ENCODE measurements at places on chromosomes 4 and X. TPM values are rescaled to one million over a fixed set of nuclear protein-coding genes. Genes with fewer than 3 reads are reported as not detected.

Gene PLS3
- 0.99 TPM for total RNA-seq

DNA sequence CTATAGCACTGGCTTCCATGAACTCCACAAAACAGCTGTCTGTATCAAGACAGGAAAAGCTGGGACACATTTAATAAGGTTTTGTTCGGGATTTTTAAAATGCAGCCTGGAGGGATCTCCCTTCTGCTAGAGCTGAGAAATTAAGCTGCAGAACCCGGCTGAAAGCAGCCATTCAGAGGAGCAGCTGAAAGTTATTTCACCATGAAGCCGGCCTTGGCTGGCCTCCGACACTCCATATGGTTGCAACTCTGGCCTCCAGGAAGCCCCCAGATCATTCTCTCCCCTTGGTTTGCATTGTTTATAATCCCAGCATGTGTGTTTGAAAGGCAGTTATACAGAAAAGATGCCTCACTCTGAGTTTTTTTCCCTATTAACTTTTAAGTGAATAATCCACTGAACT, 239.4 kb downstream of the SPATA18 start:
- no peak overlapping the region for H3K27ac ChIP-seq
- H3K36me3 ChIP-seq, result no peaks in the 10 kb centered on the region
- no peaks in the 10 kb centered on the region for H3K4me1 ChIP-seq
- no peak overlapping the region for H3K4me3 ChIP-seq
- H3K27me3 ChIP-seq, result no peaks in the 10 kb centered on the region
- DNase-seq, result no peak

DNA sequence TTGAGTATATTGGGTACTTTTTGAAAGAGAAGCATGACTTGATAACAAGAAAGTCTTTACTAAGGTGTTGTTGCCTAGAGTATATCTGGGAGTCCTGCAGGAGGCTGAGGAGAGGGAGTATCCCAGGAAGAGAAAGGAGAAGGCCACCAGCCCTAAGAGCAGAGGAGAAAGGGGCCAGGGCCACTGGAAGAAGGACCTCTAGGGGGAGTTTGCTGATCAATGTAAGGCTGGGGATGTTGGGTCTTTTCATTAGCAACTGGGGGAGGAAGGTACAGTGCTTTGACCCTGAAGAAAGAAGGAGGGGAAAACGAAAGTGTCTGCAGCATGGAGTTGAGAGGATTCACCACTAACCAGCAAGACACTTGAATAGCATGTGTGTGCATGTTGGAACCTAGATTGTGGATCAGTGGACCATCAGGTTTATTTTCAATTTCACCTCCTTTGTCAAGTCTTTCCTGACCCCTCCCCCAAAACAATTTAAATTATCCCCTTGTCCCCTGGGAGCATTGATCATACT, 4.5 kb downstream of the SMIM9 start:
- no peak for DNase-seq
- H3K27ac ChIP-seq, result peak overlapping the region; percentile 32
- no peak overlapping the region for H3K4me3 ChIP-seq
- H3K4me1 ChIP-seq, result peaks cover 6% of the 10 kb centered on the region
- H3K36me3 ChIP-seq, result no peaks in the 10 kb centered on the region

- no peaks in the 10 kb centered on the region for H3K27me3 ChIP-seq
- no peaks in the 10 kb centered on the region for H3K36me3 ChIP-seq
- no peak for DNase-seq
- H3K27ac ChIP-seq, result no peak overlapping the region
- no peaks in the 10 kb centered on the region for H3K4me1 ChIP-seq
Measured at GRCh38 chrX:125627676-125628075, 308.0 kb downstream of the TEX13C start.

- DNase-seq, result no peak
- no peaks in the 10 kb centered on the region for H3K36me3 ChIP-seq
- no peak overlapping the region for H3K27ac ChIP-seq
Measured at GRCh38 chr4:12296366-12296765, 867.7 kb upstream of the HS3ST1 start.

DNA sequence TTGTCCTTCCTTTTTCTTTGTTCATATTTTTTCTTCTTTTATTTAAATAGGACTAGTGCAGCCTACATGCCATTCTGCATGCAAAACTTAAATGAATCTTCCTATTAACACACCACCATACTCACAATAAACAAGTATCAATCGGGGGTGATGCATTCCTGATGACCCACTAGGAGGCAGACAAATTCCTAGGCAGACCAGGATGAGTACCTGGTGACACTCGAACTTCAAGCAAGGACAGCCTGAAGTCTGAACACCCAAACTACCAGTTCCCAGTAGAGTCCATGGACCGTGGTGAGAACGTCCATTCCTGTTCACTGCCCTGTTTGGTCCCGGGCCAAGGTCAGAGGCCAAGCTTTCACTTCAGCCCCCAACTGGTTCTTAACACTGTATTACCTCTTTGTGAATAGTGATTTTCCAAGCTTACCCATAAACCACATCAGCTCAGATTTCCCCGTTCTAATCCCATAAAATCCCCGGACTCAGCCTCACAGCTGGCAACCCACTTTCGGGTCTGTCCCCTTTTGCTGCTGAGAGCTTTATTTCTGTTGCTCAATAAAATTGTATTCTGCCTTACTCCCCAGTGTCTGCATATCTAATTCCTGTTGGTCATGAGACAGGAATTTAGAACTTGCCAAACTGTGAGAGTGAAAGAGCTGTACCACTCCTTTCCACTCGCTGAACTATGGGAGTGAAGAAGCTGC, 1286.6 kb downstream of the FSTL5 start:
- H3K27ac ChIP-seq, result no peak overlapping the region
- no peaks in the 10 kb centered on the region for H3K27me3 ChIP-seq
- peaks cover 2% of the 10 kb centered on the region for H3K36me3 ChIP-seq
- H3K4me3 ChIP-seq, result no peak overlapping the region
- DNase-seq, result no peak
- H3K4me1 ChIP-seq, result no peaks in the 10 kb centered on the region

DNA sequence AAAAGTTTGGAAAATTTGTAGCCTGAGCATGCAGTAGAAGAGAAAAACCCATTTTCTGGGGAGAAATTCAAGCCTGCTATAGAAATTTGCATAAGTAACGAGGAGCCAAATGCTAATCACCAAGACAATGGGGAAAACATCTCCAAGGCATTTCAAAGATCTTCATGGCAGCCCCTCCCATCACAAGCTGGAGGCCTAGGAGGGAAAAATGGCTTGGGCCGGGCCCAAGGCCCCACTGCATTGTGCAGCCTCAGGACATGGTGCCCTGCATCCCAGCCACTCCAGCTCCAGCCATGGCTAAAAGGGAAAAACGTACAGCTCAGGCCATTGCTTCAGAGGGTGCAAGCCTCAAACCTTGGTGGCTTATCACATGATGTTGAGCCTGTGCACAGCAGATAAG, 87.7 kb downstream of the SHROOM4 start:
- no peak overlapping the region for H3K27ac ChIP-seq
- H3K4me3 ChIP-seq, result no peak overlapping the region
- H3K27me3 ChIP-seq, result peaks cover 31% of the 10 kb centered on the region
- no peaks in the 10 kb centered on the region for H3K36me3 ChIP-seq
- no peak for DNase-seq

GRCh38 chr4:75126058-75126457, 193.1 kb downstream of the PARM1 start:
- H3K36me3 ChIP-seq, result no peaks in the 10 kb centered on the region
- H3K27me3 ChIP-seq, result no peaks in the 10 kb centered on the region
- no peak overlapping the region for H3K27ac ChIP-seq
- H3K4me3 ChIP-seq, result no peak overlapping the region

- no peaks in the 10 kb centered on the region for H3K4me1 ChIP-seq
- no peak overlapping the region for H3K27ac ChIP-seq
- peaks cover 8% of the 10 kb centered on the region for H3K27me3 ChIP-seq
- H3K36me3 ChIP-seq, result no peaks in the 10 kb centered on the region
- no peak overlapping the region for H3K4me3 ChIP-seq
- no peak for DNase-seq
Measured at GRCh38 chr4:20621476-20621875, 78.8 kb upstream of the PACRGL start.

DNA sequence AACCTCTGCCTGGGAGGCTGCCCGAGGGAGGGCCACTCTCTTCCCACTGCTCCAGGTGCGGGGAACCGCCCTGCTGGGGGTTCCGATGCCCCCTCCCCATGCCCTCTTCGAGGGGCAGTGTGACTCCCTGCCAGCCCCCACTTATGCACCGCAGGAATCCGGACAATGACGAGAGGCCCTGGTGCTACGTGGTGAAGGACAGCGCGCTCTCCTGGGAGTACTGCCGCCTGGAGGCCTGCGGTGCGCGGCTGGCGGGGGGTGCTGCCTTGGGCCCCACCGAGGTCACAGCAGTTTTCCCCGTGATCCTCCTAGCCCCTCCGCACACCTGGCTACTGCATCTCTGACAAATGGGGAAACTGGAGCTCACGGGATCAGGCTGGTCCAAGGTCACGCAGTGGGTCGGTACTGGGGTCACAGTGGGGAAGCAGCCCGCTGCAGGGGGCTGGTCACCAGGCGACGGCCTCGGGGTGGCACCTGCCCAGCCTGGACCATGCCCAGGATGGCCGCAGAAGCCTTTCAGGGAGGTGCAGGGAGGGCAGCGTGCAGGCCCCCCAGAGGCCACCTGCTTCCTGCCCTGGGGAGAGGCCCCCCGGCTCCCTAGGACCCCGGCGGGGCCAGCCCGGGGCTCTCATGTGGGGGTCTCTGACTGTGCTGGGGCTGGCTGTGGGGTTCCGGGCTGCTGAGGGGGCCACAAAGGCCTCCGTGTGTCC, 3.5 kb downstream of the HGFAC start:
- no peaks in the 10 kb centered on the region for H3K36me3 ChIP-seq
- no peaks in the 10 kb centered on the region for H3K4me1 ChIP-seq
- H3K4me3 ChIP-seq, result no peak overlapping the region

- no peaks in the 10 kb centered on the region for H3K27me3 ChIP-seq
- no peak overlapping the region for H3K27ac ChIP-seq
- H3K4me1 ChIP-seq, result peaks cover 4% of the 10 kb centered on the region
- no peak overlapping the region for H3K4me3 ChIP-seq
- no peaks in the 10 kb centered on the region for H3K36me3 ChIP-seq
Measured at GRCh38 chr4:40482985-40483647, 146.5 kb downstream of the RBM47 start.

DNA sequence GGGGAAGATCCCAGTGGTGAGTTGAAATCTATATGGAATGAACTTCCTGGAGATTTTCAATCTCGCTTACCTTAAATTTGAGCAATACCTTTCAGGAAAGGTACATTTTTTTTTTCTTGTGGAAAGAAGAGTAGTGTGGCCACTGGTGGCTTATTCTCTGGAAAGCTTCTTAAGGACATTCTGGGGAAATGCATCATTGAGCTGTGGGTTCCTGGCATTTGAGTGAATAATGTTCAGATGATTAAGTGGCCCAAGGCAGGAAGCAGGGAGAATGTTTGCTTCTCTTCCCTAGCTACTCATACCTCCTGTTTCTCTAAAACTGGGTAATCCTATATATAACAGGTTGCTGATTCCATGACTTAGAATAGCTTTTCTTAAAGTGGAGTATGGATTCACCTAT, 31.8 kb downstream of the STAG2 start:
- H3K27me3 ChIP-seq, result no peaks in the 10 kb centered on the region
- no peak overlapping the region for H3K27ac ChIP-seq
- peaks cover 48% of the 10 kb centered on the region for H3K4me1 ChIP-seq
